ENCODE measurements at places on chromosomes 6 and 20. TPM values are rescaled to one million over a fixed set of nuclear protein-coding genes. Genes with fewer than 3 reads are reported as not detected.
A peak's percentile ranks its signal among the peaks of the same experiment; 100 is the strongest.

CCN5 gene
- not detected for total RNA-seq

BFSP1 gene
- 1.5 TPM for total RNA-seq

PHACTR1 gene
- 35.8 TPM for total RNA-seq

E2F1 gene
- total RNA-seq: 5.9 TPM

GSTA2 gene
- not detected for total RNA-seq

DOK5 gene
- total RNA-seq: 23.6 TPM

PGC gene
- total RNA-seq: 0.36 TPM

CD93 gene
- total RNA-seq: 15.9 TPM

FYN gene
- total RNA-seq: 281 TPM

OOEP gene
- not detected for total RNA-seq

DNA sequence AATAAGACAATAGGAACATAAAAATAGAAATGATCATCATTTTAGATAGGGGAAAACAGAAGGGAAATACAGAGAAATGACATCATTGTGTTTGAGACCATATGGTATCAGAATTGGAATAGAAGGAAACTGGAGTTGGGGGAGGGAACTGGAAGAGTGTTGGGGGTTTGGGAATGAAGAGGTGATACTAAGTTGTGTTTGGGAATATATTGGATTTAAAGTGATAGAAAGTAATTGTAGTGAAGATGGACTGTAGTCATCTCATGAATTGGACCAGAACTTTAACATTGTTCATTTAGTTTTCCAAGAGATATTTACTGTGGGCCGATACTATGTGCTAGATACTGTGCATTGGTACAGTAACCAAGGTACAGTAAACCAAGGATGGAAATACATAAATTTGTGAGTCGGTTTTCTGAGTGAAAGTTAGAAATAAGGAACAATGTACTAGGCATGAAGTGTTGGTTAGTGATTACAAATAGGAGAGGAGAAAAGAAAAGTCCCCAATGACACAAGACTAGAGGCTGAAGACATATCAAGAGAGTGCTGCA, 32.3 kb downstream of the KCNQ5 start:
- DNase-seq: no peak

- peak; percentile 53 for DNase-seq
These were observed 179.9 kb downstream of the ZDHHC14 start for GRCh38 chr6:157560691-157561413.

- peak; percentile 88 for DNase-seq
These were observed 39.6 kb upstream of the GTSF1L start for GRCh38 chr20:43766385-43766784.

- no peak for DNase-seq
These were observed 70.6 kb downstream of the STXBP5 start for GRCh38 chr6:147274776-147275175.

GRCh38 chr6:74805916-74806696, 399.7 kb downstream of the COL12A1 start:
- no peak for DNase-seq

DNA sequence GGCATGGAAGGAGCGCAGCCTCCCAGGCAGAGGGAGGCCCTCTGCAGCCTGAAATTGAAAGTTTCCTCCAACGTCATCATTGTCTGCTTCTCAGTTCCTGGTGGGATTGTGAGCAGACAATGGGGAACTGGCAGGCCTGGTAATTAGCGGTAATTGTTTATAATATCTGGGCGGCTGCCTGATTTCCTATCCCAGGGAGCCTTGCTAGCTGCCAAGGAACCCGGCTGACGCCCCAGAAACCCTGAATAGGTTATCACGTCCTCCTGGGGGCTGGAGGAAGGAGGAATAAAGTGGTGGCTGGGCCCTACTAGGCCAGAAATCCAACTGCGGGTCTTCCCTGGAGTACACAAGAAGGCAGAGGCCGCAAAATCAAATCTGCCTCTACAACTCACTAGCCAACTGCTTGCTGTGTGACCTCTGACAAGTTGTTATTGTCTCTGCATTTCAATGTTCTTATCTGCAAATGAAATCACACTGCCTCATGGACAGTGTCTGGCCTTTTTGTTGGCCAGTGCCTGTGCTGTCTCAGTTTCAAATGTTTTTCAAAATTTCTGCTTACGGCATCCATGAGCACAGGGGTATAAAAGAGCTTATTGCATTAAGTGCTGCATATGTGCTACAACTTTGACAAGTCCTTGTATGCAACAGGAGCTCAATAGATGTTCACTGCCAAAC, 16.9 kb downstream of the KCNK15 start:
- DNase-seq: no peak

DNA sequence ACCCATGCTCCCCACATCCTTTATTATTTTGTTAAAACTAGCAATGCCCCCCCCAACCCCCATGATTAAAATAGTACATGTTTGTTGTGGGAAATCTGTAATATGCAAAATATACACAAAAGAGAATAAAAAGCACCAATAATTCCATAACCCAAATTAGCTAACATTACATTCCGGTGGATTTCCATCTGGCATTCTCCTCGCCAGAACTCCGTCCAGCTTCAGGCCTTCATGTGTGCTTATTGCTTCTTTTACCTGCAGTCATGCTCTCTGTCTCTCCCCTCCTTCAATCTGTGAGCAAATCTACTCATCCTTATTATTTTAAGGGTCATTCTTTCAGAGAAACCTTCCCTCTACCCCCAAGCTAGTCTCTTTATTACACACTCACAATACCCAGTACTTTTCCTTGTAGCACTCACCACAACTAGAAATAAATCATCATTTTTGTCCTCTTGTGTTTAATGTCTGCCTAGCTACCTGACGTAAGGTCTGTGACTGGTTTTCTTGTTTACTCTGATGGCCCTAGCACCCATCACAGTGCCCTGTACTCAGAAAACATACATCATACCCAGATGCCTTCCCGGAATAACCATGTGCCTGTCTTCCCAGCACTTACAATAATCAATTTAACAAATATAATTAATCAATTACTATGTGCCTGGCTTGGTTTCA, 25.6 kb upstream of the IER3 start:
- no peak for DNase-seq

DNA sequence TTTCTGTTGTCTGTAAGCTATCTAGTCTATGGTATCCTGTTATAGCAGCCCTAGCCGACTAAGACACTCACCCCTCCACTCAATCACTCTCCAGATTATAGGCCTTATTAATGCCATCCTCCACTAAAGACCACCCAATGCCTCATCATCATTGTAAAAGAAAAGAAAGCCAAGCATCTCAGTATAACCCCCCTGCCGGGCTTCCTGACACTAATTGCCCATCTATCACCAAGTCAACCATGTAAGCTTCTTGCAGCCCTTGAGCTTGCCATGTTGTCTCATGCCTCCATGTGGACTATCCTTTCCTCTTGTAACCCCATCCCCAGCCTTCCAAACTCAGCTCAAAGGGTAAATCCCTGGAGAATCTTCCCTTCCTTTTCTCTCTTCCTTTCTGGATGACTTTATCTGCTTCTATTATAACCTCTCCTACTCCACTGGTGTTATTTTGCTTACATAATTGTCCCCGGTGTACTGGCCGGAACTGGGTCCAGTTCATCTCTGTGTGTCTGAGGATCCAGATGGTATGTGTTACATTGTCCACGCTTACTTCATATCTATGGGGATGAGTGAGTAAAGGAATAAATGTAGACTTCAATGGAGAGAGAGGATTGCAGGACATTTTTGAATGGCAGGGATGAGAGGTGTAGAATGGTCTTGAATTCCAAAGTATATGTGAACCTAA, 202.9 kb upstream of the SOX4 start:
- no peak for DNase-seq

DNA sequence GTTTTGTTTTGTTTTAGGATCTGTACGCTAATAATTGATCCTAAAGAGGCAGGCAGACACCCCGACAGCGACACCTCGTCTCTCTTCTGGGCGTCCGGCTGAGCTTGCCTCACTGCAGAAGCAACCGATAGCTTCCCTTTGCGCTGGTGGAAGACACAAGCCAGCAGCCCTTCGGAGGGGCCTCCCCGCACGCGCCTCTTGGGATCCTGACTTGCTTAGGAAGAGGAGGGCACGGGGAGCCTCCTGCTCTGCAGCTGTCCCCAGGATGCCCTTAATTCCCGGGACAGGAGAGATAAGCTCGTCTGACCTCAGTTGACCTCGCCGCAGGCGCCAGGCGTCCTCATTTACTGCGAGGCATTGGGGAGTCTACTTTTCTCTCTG, 94.0 kb downstream of the CD83 start:
- DNase-seq: peak; percentile 20

- DNase-seq: peak; percentile 52
These were observed 42.5 kb upstream of the PNISR start for GRCh38 chr6:99467509-99468106.

DNA sequence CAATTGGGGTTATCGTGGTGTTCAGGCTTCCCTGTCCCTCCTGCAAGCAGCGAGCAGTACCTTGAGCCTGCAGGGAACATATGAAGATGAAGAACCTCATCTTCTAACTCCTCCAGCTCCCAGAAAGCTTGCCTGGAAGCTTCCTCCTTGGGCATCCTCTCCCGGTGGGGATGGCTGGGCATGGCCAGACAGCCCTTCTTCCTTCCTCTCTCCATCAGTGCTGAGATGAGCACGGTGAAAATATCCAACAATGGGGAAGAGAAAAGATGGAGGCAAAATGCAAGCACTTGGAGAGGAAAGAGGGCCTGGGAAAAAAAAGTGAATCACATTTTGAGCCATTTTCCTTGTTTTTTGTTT, 107.7 kb upstream of the FOXA2 start:
- DNase-seq: no peak

DNA sequence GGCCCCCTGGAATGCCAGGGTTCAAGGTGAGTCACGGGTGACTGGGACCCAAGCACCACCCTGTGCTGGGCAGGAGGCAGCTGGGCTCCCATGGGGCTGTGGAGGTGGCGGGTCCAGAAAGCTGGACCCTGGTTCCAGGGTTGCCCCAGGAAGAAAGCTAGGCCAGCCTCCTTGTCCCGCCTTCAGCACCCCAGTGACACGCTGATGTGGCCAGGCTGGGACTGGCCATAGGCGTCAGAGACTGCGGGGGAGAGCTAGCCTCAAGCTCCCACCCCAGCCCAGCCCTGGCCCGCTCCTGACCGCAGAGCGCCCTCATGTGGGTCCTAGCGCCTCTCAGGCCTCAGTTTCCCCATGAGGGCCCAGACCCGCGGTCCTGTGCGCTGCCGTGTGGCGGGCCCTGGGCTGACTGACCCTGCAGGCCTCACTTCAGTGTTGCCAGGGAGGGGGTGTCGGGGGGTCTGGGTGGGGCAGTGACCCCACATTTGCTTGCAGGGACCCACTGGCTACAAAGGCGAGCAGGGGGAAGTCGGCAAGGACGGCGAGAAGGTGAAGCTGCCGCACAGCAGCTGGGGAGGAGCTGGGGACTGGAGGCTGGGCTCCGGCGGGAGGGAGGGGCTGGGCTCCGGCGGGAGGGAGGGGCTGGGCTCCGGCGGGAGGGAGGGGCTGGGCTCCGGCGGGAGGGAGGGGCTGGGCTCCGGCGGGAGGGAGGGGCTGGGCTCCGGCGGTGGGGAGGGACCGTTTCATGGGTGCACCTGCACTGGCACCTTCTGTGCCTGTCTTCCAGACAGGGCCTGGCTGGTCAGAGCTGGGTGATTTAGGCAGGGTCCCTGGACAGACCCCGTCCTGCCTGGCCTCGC, 7.9 kb downstream of the COL9A3 start:
- DNase-seq: no peak

DNA sequence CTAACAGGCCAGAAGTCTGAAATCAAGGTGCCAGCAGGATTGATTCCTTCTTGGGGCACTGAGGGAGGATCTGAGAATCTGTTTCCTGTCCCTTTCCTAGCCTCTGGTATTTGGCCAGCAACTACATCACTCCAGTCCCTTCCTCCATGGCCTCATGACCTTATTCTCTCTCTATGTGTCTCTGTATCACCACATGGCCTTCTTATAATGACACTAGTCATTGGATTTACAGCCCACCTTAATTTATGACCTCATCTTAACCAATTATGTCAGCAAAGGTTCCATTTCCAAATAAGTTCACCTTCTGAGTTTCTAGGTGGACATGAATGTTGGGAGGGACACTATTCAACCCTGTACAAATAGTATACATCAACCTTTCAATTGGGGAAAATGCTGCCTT, 29.3 kb downstream of the SCML4 start:
- DNase-seq: no peak

Data from cerebellum (tissue), 4 donors.